HCEC 1CT (cell line): ENCODE measurements at places on chromosomes 2 and 18.

DNA sequence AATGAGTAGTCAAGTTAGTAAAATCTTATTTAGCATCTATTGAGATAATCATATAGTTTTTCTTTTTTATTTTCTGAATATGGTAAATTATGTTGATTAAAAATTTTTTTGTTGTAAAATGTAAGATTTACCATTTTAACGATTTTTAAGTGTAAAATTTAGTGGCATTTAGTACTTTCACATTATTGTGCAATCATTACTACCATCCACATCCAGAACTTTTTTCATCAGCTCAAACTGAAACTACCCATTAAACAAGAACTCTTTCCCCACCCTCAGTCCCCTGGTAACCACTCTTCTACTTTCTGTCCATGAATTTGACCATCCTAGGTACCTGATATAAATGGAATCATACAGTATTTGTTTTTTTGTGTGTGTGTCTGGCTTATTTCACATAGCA lies 11.1 kb downstream of the RAB3GAP1 start:
- no peak for DNase-seq

GRCh38 chr2:128420776-128421175 lies 102.1 kb upstream of the HS6ST1 start:
- no peak for DNase-seq

GRCh38 chr2:160054984-160055725 lies 7.3 kb downstream of the PLA2R1 start:
- no peak for DNase-seq

DNA sequence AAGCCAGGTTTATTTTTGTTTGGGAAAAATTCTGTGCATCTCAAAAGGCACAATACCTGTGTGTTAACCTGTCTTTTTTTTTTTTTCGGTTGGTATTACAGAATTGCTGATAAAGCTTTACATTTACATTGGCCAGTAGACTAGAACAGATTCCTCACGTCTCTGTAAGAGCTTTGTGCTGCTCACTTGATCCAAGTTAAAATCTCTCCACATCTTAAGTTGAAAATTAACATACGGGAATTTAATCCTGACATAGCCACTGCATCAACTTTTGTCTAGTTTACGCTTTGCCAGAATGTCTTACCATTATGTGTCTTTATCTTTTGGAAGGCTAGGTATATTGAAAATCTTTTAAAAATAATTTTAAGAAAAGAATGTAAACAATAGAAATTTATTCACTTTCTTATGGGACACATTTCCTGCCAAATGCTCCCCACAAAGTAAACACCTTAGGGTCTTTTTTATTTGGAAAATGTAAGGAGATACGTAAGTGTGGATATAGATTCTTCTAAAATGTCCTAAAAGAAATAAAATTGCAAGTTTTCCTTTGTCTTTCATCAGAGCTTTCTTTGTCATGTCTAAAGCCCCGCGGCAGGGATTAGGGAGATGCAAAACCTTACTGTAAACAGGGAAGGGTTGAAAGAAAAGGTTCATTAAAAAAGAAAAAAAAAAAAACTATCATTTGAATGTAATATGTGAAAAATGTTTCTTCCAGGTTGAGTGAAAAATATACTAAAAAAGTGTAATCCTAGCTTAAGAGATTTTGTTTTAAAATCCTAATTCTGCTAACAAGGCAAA lies 912.8 kb downstream of the NRXN1 start:
- DNase-seq, result no peak

DNA sequence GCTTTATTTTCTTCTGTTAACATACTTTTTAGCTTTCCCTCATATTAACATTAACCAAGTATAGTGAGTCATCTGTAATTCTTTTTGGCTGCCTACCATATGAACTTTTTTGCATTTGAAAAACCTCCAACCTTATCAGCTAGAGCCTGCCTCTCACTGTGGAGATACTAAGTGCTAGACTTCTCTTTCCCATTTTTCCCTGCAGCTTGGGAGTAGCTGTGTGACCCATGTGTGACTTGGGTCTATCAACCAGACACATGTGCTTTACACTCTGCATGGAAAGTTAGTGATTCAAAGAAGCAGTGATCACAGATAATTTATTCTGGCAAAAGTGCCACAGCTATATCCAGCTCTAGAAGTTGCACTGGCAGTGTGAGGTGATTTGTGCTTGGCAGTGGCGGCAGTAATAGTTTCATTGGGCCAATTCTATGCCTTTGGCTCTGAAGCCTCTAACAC lies 36.3 kb downstream of the PREPL start:
- DNase-seq, result peak; percentile 61

DNA sequence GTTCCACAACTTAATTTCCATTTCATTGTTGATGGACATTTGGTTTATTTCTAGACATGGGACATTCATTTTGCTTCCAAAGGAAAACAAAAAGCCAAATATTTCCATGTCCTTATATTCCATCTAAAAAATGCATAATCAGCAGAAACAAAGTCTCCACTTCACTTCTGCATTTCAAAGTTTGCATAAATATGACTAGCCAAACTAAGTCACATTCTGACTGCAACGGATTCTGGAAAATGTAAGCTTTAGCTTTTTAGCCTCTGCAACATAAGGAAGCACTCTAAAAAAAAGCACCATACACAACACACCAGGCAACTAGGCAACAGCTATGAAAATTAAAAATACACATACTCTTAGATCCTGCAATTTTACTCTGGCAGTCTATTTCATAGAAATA lies 135.3 kb downstream of the ETAA1 start:
- no peak for DNase-seq

GRCh38 chr18:12606592-12607315 lies 51.2 kb downstream of the SPIRE1 start:
- DNase-seq, result peak; percentile 87

DNA sequence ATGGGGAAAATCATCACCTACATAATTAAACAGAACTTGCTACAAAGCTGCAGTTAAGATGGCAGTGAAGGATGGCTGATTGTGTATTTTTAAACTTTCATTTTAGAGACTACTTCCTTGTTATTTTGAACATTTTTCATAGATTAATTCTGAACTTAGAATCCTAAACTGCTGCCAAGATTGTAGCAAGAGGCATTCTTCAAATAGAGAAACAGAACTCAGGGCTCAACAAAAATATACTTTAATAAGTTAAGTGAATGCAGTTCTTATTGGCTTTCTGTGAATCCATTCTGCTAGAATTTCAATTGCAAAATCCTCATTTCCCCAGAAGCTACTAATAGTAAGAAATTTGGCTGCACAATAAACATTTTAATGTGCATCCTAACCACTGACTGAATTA lies 160.3 kb downstream of the L3MBTL4 start:
- DNase-seq, result no peak

DNA sequence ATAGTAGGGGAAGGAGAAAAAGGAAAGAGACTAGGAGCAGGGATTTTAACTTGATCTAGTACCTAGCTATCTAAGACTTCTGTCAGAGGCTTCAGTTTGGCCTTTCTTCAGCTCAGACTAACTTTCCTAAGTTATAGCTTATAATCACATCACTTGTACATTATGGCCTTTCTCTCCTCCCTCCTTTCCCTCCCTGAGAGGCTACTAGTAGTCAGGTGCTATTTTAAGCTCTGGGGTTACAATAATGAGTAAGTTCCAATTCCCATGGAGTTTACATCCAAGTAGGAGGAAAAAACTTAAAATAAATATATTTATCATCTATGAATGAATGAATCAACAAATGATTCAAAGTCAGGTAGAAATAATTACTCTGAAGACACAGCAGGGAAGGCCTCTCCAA lies 90.8 kb upstream of the CDKL4 start:
- no peak for DNase-seq

GRCh38 chr2:10141736-10142639 lies 19.4 kb downstream of the RRM2 start:
- DNase-seq, result no peak

GRCh38 chr2:158403237-158403636 lies 53.3 kb downstream of the CCDC148 start:
- DNase-seq, result no peak

DNA sequence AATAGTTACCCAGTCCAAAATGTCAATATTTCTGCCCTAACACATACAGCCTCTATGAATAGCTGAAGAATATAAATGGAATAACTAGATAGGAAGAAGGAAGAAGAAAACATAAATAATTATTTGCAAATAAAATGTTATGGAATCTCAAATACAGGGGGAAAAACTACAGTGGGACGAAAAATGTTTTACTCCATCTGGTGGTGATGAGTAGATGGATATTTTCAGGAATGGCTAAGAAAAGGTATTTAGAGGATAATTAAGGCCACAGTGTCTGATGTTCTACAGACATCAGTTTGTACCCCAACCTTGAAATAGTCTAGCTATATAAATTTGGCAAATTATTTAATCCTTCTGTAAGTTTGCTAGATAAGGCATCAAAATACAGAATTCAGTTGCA lies 178.1 kb upstream of the FSHR start:
- DNase-seq, result peak; percentile 5

DNA sequence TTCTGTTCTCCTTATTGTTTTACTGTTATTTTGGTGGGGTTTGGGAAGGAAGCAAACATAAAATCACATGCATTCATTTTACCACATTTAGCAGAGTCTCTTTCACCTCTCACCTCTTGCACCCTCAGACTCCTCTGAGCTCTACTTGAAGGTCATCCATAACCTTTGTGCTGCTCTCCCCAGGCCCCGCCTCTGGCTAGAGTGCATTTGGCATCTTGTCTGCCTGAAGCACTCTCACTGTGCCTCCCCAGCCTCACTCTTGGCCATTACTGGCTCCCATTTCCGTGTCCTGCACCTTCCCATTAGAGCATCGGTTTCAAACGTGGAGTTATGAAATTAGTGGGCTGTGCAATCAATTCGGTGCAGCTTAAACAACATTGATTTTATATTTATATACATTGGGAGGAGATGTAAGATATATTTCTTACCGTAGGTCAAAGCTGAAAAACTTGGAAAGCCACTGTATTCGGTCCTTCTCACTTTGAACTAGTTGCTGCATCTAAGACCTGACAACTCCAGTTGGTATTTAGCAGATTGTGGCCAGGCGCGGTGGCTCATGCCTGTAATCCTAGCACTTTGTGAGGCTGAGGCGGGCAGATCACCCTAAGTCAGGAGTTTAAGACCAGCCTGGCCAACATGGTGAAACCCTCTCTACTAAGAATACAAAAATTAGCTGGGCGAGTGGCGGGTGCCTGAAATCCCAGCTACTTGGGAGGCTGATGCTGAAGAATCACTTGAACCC lies 6.9 kb upstream of the ZFAND2B start:
- no peak for DNase-seq

DNA sequence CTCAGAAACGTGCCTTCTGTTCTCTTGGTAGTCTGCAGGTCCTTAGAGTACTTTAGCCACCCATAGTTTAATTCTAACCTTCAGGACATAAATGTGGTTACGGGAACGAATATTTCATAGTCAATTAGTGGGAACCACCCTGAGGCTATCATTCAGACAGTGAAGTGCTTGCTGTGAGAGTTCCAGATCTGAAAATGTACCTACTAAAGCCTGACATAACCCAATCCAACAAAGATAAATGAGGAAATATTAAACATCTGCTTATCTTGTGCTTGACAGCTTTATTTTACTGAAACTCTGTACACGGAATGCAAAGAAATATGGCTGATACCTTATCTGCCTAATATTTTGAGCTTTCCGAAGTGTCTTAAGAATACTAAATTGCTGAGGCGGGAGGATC lies 43.0 kb downstream of the RAB27B start:
- DNase-seq, result no peak

DNA sequence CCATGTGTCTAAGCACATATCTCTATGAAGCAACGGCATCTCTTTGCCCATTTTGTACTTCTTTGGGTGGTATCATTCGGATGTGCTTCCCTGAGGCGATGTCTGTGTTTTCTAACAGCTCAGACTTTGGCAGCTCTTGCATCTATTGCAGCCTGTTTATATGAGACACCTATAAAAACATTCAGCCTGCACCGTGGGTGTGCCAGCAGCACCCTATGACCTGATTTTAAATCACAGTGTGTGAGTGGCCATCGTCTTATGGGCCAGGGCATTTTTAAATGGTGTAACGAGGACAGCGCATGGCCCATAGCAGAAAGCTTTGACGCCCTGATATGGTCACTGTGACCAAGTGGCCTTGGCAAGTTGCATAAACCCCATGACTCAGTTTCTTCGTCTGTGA lies 12.9 kb downstream of the NPAS2 start:
- DNase-seq, result no peak

DNA sequence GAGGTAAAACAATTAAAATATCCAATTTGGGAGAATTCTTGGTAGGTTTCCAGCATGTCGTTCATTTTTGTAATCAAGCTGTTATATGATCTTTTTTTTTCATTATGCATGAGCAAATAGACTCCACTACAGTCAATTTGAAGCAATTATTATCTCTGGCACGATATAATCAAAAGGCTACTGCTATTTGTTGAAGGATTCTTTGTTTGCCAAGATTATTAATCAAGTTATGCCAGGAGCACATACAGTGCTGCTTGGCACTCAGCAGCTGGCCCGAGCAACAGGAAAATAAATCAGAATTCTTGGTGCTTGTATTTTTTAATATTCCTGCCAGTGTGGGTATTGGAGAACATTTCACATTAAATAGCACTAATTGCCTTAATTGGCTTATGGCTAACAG lies 279.5 kb downstream of the RND3 start:
- DNase-seq, result no peak

- peak; percentile 48 for DNase-seq
Observed at GRCh38 chr2:197360744-197361156, 50.2 kb upstream of the ANKRD44 start.

GRCh38 chr2:177053716-177054115 lies 158.9 kb upstream of the HNRNPA3 start:
- DNase-seq, result no peak

- peak; percentile 53 for DNase-seq
Observed at GRCh38 chr2:10097352-10098148, 17.3 kb upstream of the CYS1 start.

DNA sequence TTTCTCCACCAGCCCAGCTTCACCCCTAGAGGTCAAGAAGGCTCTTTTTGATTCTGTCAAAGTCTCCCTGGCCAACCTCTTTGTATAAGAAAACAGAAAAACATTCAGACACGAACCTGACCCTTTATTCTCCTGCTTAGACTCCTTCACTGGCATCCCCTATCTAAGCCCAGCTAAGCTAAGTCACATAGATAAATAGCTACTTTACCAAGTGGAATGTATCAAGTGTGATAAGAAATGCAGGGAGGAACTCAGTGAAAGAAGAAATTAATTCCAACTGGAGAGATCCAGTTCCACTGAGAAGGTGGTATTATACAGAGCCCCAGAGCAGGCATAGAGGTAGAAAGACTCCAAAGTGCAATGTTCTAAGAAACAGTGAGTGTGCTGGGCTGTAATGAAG lies 489.5 kb downstream of the TNS1 start:
- no peak for DNase-seq

DNA sequence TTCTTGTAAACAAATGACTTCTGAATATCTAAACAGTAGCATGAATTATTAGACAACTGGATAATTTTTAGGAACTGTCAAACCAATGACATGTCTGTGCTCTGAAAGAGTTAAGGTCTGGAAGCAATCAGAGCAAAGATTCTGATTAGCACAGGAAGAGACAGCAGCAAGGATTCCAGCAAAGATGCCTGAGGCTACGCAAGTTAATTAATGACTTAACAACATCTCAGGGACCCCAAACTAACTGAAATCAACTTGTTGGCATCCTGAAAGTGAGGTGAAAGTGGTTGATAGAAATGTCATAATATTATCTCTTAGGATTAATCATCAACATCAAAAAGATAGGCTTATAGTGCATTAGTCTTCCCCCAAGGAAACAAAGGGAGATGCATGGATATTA lies 123.3 kb upstream of the TMEM200C start:
- DNase-seq, result no peak

- DNase-seq, result peak; percentile 86
Observed at GRCh38 chr2:46825939-46826568, 89.6 kb downstream of the MCFD2 start.

GRCh38 chr18:48959921-48960920 lies 9.5 kb upstream of the SMAD7 start:
- peak; percentile 72 for DNase-seq

GRCh38 chr18:13264091-13265007 lies 45.8 kb downstream of the LDLRAD4 start:
- no peak for DNase-seq
